ENCODE measurements at places on chromosomes 7 and 10. TPM values are rescaled to one million over a fixed set of nuclear protein-coding genes. Genes with fewer than 3 reads are reported as not detected.

PAPOLB gene
- total RNA-seq = not detected

GSTO1 gene
- total RNA-seq = 125 TPM

GNAI1 gene
- total RNA-seq = 5.3 TPM

SLC18A3 gene
- not detected for total RNA-seq

PRR15 gene
- not detected for total RNA-seq

NPY gene
- not detected for total RNA-seq

TMEM26 gene
- not detected for total RNA-seq

DNA sequence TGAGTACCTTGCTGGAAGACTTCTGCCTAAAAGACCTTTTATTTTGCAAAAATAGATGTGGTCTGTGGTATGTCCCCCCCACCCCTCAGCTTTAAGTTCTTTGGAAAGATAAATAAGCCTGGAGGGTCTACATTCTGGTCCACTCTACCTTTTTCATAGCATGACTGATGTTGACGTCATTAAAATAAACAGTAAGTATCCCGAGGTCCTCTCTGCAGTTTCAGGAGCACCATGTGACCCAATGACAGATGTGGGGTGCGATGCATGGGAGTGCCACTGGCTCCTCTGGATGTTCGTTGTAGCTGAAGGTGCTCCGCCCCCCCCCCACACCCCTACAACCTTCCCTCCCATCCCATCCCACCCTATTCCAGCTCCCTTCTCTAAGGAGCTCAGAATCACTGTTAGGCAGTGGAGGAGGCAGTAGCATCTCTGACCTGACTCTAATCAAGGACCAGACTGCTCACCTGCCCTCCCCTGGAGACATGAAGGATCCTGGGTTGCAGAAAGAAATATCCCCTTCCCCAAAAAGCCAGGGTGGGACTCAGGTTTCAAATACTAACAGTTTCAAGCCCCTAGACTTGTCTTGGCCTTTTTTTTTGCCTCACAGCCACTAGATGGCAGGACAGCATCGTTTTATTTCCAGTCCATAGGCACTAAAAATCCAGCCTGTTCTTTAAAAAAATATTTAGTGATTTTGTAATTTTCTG is 25.1 kb downstream of the CASP7 start:
- no peak overlapping the region for H3K27ac ChIP-seq
- DNase-seq = no peak
- H3K36me3 ChIP-seq = peaks cover 23% of the 10 kb centered on the region
- H3K4me3 ChIP-seq = no peak overlapping the region

DNA sequence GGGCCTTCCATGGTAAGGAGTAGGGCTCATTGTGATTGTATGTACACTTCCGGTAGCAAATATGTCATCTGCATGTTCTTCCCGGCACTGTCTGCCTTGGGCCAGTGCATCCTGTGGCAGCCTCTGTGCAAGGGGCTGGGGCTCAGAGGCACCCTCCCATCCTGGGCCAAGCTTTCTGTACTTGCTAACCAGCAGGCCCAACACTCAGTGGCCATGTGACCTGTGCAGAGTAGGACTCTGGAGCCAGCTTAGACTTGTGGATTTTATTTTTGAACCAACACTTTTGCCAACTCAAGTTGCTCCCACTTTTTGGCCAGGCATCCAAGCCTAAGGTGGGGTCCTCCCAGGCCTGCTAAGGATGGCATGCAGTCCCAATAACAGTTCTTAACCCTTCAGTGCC is 25.0 kb downstream of the LDB3 start:
- H3K27ac ChIP-seq = no peak overlapping the region
- H3K4me3 ChIP-seq = no peak overlapping the region
- peaks cover 16% of the 10 kb centered on the region for H3K27me3 ChIP-seq
- DNase-seq = no peak

- peaks cover 70% of the 10 kb centered on the region for H3K36me3 ChIP-seq
- no peak for DNase-seq
- peak overlapping the region; percentile 92 for H3K27ac ChIP-seq
- peak overlapping the region; percentile 53 for H3K4me3 ChIP-seq
- no peaks in the 10 kb centered on the region for H3K27me3 ChIP-seq
These were observed 52.2 kb downstream of the FIGNL1 start for GRCh38 chr7:50397971-50398324.

DNA sequence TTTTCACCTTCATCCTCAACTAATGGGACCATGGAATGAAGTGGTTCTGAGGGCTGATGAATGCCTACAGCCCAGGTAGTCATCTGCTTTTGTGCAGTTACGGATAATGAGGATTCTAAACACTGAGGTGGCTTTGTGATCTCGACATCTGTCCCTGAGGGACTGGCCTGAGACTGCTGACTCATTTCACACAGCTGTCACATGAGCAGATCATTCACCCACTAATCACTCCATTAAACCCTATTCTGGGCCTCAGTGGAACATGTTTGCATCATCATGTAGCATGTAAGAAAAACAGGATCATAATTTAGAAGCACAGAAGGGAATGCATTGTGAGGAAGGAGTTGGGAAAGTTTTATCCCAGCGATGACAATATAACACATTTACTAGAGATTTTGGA is 79.4 kb upstream of the FEZF1 start:
- no peaks in the 10 kb centered on the region for H3K27me3 ChIP-seq
- H3K36me3 ChIP-seq = no peaks in the 10 kb centered on the region
- no peak for DNase-seq
- no peak overlapping the region for H3K4me3 ChIP-seq
- H3K4me1 ChIP-seq = no peaks in the 10 kb centered on the region
- no peak overlapping the region for H3K27ac ChIP-seq

DNA sequence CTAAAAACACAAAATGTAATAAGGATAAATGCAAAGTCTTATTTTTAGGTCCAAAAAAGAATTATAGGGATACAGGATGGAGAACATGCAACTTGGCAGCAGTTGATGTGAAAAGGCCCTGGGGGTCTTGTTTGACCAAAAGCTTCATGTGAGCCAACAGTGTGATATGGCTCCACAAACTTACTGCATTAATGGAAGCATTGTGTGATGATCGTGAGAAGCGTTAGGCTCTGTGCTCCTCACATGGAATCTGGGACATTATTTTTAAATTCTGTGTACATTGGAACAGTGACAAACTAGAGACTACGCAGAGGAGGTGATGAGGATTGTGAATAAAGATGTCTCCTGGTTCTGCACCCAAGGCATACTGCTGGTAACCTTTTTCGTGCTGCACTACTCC is 39.1 kb upstream of the CALD1 start:
- DNase-seq = no peak
- no peak overlapping the region for H3K4me3 ChIP-seq
- H3K36me3 ChIP-seq = no peaks in the 10 kb centered on the region

DNA sequence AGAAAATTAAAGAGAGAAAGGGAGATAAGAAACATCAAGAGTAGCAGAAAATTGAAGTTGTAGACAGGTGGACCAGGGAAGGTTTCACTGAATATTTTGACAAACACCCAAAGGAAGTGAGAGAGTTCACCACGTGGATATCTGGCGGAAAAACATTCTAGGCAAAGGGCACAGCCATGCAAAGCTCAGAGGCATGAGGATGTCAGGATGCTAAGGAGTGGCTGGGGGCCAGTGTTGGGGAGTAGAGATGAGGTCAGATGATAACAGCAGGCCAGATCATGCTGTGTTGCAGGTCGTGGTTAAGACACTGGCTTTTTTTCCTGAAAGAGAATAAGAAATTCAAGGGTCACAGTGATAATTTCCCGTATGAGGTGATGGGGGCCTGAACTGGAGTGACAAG is 181.9 kb downstream of the DGKI start:
- no peak for DNase-seq
- no peaks in the 10 kb centered on the region for H3K36me3 ChIP-seq
- H3K4me3 ChIP-seq = no peak overlapping the region
- no peak overlapping the region for H3K27ac ChIP-seq

DNA sequence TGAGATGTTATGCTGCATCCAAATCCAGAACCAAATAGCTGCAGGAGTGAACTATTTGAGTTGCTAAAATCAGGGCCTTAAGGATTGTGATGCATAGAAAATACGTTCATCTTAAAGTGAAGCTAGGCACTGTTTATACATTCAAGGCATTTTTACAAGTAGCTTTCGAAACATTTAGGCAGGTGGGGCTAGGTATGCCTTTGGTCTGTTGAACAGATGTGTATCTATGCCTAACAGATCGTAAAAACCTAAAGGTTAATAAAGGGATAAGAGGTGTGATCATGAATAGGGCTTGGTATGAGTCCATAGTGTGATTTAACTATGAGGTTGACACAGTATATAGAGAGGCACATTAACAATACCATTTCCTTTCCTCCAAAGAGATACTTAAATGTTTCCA is 262.5 kb downstream of the SEMA3D start:
- no peak overlapping the region for H3K4me3 ChIP-seq
- H3K27ac ChIP-seq = no peak overlapping the region
- no peak for DNase-seq
- no peaks in the 10 kb centered on the region for H3K27me3 ChIP-seq
- no peaks in the 10 kb centered on the region for H3K36me3 ChIP-seq

DNA sequence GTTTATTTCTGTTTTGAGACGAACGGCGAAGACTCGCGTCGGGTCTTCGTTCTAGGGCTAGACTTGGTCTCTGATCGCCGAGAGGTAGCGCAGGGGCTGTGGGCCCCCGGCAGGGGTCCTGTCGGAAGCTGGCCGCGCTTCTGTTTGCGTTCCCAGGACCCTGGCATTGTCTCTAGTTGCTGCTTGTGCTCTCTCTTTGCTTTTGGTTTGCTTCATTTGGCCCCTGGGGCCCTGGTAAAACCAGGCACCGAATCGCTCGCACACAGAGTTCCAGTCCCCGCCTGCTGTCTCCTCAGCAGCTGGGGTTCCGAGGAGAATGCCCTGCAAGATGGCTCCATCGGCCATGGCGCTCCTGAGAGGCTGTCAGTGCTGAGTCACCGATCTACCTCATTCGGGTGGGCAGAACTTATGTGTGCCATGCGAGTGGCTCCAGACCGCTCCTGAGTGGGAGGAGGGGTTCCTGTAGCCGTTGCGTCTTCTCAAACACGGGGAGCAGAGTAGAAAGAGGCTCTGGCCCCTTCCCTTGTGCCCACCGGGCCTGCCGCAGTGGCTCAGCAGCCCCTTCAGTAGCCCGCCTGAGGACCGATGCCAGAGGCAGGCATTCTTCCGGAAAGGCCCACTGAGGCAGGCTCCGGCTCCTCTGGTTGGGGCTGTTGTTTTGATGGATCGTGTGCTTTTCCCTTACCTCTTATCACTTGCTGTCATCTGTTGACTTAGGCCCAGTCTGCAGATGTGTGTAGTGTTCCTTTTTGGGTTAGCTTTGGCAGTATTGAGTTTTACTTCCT is 826 bp downstream of the CHPF2 start:
- H3K36me3 ChIP-seq = peaks cover 10% of the 10 kb centered on the region
- H3K27me3 ChIP-seq = peaks cover 2% of the 10 kb centered on the region
- H3K4me1 ChIP-seq = peaks cover 29% of the 10 kb centered on the region
- peak overlapping the region; percentile 100 for H3K4me3 ChIP-seq
- DNase-seq = peak; percentile 53
- H3K27ac ChIP-seq = peak overlapping the region; percentile 98

DNA sequence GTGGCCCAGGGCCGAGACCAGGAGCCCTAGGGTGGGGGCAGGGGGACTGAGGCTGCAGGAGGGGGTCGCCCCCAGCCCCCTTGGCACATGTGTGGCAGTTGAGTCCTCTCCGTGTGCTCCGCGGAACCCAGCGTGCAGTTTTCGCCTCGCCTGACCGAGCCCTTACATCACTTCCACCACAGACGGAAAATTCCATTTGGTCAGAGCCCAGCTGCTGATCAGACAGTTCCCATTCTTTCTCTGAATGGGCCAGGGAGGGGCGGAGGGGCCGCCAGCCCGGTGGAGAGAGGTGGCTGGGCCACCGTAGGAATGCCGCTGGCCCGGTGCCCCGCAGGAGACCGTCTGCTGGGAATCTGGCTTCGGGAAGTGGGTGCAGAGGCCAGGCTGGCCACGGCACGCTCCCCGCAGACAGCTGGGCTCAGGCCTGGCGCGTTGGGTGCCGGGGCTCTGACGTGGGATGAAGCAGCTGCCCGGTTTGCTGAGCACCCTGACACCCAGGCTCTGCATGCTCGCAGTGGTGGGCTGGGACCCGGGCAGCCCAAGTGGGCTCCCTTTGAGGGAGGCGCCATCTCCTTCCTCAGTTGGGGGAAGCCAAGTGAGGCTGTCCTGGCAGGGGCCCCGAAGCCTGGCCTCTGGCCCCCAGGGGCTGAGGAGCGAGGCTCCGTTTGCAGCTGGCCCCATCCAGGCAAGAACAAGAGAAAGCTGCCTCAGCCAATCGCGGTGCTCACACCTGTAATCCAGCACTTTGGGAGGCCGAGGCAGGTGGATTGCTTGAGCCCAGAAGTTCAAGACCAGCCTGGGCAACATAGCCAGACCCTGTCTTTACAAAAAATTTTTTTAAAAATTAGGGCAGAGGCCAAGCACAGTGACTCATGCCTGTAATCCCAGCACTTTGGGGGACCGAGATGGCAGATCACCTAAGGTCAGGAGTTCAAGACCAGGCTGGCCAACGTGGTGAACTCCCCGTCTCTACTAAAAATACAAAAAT is 9.9 kb downstream of the TTYH3 start:
- H3K27me3 ChIP-seq = no peaks in the 10 kb centered on the region
- H3K36me3 ChIP-seq = no peaks in the 10 kb centered on the region
- H3K4me3 ChIP-seq = no peak overlapping the region
- DNase-seq = no peak
- H3K27ac ChIP-seq = no peak overlapping the region
- H3K4me1 ChIP-seq = peaks cover 11% of the 10 kb centered on the region

GRCh38 chr7:100396421-100396982 is 23.2 kb downstream of the PILRA start:
- H3K27ac ChIP-seq = peak overlapping the region; percentile 84
- H3K27me3 ChIP-seq = peaks cover 51% of the 10 kb centered on the region
- peaks cover 22% of the 10 kb centered on the region for H3K4me1 ChIP-seq
- H3K4me3 ChIP-seq = peak overlapping the region; percentile 51
- DNase-seq = peak; percentile 53

- H3K27me3 ChIP-seq = peaks cover 3% of the 10 kb centered on the region
- H3K27ac ChIP-seq = no peak overlapping the region
- H3K4me3 ChIP-seq = no peak overlapping the region
These were observed 35.2 kb downstream of the MGAM start for GRCh38 chr7:142030848-142031247.

GRCh38 chr7:99672573-99672972 is 7.2 kb downstream of the CYP3A5 start:
- DNase-seq = no peak
- no peak overlapping the region for H3K4me3 ChIP-seq
- H3K4me1 ChIP-seq = peaks cover 14% of the 10 kb centered on the region
- no peak overlapping the region for H3K27ac ChIP-seq
- no peaks in the 10 kb centered on the region for H3K27me3 ChIP-seq

Measured in activated T-helper 1 cell treated with anti-CD3 and anti-CD28 coated beads, Interleukin-12 subunit alpha, Interleukin-12 subunit beta, Interleukin-2, Interleukin-4 antibody, amounts not matched to agents 30 ng/mL and 10 ng/mL and 1 ng/mL, durations not matched to agents 14 hours and 24 hours and 36 hours (primary cell).